NCI-H1048 (cell line): ENCODE measurements at places on chromosomes 4 and X.

DNA sequence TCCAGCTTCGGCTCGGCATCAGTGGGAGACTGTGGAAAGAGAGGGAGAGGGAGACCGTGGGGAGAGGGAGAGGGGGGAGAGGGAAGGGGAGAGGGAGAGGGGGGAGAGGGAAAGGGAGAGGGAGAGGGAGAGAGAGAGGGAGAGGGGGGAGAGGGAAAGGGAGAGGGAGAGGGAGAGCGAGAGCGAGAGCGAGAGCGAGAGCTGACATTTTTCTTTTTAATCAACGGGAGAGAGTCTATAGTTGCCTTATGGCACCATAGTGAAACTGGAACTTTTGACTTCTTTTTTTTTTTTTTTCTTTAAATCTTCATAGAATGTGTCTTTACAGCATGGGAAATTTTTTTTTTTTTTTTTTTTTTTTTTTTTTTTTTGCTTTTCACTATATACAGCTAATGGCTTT lies 94.7 kb upstream of the NUDT6 start:
- DNase-seq, result no peak

GRCh38 chr4:7392438-7393421 lies 42.0 kb downstream of the PSAPL1 start:
- no peak for DNase-seq

- no peak for DNase-seq
Measured at GRCh38 chrX:120549483-120550452, 11.0 kb downstream of the CUL4B start.

GRCh38 chr4:39699687-39700409 lies 1.9 kb downstream of the UBE2K start:
- no peak for DNase-seq

- no peak for DNase-seq
Measured at GRCh38 chrX:150038315-150038714, 100.0 kb upstream of the EOLA2 start.

GRCh38 chrX:7127056-7127455 lies 20.5 kb upstream of the STS start:
- no peak for DNase-seq

- DNase-seq, result no peak
Measured at GRCh38 chr4:93414041-93414550, 414.5 kb upstream of the ATOH1 start.

DNA sequence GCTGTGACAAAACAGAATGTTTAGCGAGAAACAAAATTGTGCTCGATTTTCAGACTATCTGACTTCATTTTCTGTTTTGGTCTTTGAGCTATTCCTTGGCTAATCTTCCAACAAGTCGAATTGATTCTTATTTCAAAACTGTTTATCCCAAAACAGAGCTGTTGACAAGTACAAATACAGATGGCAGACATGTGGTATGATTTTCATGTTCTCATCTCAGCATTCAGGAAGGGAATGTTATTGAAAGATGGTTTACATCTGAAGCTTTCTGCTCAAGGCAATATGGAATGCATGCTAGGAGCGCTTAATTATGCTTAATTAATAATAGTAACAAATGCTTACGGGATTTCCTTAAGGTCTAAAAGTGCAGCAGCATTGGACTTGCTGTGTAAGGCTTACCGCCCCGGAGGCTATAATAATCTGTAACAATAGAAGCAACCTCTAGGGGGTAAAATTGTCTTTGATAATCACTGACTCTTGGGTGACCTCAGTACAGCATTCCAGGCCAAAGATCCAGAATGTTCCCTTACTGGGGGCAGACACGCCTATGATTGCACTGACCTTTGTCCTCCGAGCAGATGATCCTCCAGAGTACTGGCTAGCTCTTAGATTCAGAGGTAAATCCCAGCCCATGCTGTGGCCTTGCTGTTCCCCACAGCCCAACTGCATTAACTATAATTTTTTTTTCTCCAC lies 16.4 kb downstream of the LSM6 start:
- no peak for DNase-seq

- no peak for DNase-seq
Measured at GRCh38 chrX:13014111-13015096, 30.0 kb downstream of the FAM9C start.

GRCh38 chrX:102712216-102712966 lies at the start of gene GPRASP2:
Gene GPRASP2 (plus strand): TSS chrX:102712448. CDS start chrX:102714870, 2,422 bp downstream.
- DNase-seq, result no peak

DNA sequence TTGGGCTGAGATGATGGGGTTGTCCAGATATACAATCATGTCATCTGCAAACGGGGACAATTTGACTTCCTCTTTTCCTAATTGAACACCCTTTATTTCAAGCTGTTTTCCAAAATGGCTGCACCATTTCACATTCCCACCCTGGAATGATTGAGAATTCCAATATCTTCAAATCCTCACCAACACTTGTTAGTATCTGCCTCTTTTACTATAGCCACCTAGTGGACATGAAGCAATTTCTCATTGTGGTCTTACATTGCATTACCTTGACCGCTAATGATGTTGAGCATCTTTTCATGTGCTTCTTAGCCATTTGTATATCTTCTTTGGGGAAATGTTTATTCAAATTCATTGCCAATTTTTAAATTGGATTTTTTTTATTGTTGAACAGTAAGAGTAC lies 364.8 kb downstream of the SMARCA1 start:
- DNase-seq, result no peak

- DNase-seq, result no peak
Measured at GRCh38 chr4:52099860-52100461, 48.9 kb downstream of the SPATA18 start.

- no peak for DNase-seq
Measured at GRCh38 chr4:10462876-10463275, 5.7 kb upstream of the ZNF518B start.

GRCh38 chr4:34422472-34423175 lies 1821.7 kb downstream of the ARAP2 start:
- no peak for DNase-seq

GRCh38 chrX:79325263-79325958 lies 41.7 kb downstream of the ITM2A start:
- DNase-seq, result no peak

DNA sequence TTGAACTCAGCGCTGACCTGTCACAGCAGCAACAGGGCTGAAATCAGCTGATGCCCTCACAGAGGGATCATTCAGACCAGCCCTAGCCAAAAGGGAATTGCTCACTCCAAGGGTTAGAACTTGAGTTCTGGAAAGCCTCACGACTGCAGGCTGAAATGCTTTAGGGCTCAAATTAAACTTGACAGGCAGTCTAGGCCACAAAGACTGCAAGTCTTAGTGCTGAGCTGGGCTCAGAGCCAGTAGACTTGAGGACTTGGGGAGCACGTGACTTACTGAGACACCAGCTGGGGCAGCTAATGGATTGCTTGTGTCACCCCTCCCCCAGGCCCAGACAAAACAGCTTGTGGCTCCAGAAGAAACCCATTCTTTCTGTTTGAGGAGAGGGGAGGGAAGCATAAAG lies 119.0 kb upstream of the SLC6A14 start:
- no peak for DNase-seq

DNA sequence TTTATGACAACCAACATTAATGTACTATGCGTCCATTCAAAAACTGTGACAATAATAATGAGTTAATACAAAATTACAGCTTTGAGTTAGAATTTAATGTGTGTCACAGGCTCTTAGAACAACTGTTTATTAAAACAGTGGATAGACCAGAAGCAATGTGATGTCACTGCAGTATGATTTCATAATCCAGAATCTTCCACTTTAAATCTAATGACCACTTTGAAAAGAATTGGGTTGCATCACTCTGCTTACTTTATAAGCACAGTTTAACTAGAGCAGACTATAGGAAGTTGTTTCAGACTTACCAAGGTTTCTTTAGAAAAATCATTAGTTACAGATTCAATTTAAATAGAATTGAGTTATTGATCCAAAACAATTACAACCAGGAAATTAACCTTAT lies 758.5 kb downstream of the KCTD8 start:
- no peak for DNase-seq

GRCh38 chr4:18405054-18405453 lies 383.5 kb upstream of the LCORL start:
- DNase-seq, result no peak

GRCh38 chr4:82469791-82470345 lies 39.5 kb downstream of the ENOPH1 start:
- DNase-seq, result no peak

- DNase-seq, result no peak
Measured at GRCh38 chr4:161457906-161458305, 705.9 kb downstream of the FSTL5 start.

DNA sequence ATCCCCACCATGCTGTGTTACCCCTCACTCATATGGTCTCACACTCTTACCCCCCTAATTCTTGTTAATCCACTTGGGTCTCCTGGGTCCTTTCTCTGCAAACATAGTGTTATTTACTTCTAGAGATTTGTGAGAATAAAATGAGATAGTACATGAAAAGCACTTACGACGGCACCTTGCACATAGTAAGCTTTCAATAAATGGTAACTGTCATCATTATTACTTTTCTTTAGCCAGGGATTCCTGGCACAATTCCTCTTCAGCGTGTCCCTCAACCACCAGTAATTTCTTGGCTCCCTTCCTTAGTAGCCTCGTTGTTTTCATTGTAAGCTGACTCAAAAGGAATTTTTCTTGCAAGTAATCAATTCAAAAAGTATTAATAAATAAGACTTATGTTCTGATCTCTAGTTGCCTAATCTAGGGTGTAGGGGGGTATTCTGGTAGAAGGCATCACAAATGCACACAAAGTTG lies 30.1 kb upstream of the RBMX start:
- DNase-seq, result no peak

GRCh38 chrX:155779831-155780230 lies 101.3 kb upstream of the VAMP7 start:
- DNase-seq, result no peak

- no peak for DNase-seq
Measured at GRCh38 chr4:143046454-143046853, 138.3 kb upstream of the USP38 start.

- DNase-seq, result no peak
Measured at GRCh38 chr4:176191974-176192373, 3.4 kb downstream of the SPATA4 start.

- no peak for DNase-seq
Measured at GRCh38 chrX:30733852-30734660, 80.8 kb downstream of the GK start.

GRCh38 chrX:86379209-86379608 lies 231.0 kb downstream of the DACH2 start:
- no peak for DNase-seq

- no peak for DNase-seq
Measured at GRCh38 chr4:165651901-165652300, 221.1 kb upstream of the TLL1 start.

GRCh38 chrX:3388457-3388856 lies 42.0 kb upstream of the MXRA5 start:
- DNase-seq, result no peak

DNA sequence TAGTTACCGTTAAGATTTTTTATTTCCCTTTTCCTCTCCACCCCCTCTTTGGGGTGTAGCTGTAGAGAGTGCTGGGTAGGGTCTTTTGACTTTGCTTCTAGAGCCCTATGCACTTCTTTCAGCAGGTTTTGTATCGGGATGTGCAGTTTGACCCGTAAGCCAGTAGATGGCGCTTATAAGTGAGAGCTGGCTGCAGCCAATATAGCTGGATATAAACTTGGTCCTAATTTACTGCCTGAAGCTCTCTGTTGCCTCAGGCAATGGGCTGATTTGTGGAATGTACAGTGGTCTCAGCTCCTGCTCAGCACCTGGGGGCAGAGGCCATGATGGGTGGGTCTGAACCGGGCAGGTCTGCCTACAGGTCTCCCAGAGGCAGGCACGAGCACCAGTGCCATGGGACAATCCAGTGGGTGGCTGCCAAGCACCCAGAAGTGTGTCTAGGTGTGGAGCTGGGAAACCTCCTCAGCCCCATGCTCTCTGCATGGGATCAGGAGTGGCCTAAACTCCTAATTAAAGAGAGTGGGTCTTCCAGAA lies 146.5 kb downstream of the SPANXN1 start:
- no peak for DNase-seq

DNA sequence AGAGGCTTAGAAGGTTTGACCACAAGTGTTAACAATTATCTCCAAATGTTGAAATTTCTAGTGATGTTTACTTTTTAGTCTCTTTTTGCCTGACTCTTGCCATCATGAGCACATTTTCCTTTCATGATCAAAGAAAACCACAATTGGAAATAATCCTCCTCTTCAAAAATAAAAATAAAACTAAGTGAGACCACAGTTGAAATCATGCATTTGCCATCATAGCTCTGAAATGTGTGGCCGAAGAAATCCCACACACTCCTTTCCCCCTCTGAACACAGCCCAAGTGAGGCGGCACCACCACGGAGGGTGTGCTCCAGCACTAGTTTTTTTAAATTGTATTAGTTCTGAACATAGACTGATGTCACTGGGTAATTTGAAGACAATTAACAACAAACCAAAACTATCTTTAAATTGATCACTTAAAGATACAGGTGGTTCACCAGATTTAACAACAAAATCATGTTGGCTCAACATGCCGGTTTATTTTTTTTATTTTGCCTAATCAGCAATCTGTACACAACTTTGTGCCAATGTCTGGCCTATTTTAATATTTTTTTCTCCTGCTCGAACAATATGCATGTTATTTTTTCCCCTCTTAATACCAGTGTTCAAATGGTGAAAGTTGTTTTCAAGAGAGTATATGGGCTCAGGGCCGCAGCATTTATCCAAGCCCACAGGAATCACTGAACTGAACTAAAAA lies 17.6 kb downstream of the APBB2 start:
- no peak for DNase-seq

DNA sequence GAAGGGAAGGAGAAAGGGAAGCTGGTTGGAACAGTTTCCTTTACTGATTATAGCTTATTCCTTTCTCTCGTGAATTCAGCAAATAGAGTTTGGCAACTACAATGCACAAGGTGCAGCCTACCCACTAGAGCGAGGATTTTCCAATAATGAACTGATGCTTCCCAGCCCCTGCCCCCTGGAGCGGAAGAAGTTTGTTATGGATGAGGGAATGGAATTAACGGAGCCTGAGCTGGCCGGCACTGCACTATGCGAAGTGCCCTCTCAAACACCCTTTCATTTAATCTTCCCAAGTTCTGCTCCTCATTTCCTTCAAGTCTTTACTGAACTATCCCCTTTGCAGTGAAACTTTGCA lies 42.5 kb upstream of the CBR4 start:
- no peak for DNase-seq

DNA sequence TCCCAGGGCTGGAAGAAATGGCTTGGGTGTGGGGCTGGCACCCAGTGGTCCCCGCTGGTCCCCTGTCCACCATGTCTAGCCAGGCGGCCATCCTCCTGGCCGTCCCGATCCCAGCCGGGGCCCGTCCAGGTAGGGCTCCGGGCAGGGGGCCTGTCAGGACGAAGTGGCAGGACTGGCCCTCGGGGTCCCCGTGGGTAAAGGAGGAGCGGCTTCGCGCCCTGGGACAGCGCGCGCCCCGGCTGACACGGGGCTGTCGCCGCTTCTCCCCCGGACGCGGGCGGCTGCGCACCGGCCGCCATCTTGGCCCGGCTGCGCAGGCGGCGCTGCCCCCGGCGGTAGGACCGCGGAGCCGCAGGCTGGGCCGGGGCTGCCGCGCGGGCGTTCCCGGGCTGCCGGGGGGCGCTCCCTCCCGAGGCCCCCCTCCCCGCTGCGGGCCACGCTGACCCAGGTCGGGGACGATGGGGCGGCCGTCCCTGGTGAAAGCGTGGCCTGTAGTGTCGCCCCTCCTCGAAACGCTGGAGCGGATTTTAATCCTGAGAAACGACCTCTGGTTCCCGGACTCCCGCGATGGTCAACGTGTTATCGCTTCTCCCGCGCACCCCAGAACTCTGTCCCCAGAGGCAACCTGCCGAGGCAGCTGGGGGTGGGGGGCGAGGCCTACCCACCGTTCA lies 60.4 kb upstream of the BCOR start:
- DNase-seq, result no peak
